ENCODE measurements at places on chromosomes 6 and 20.

- no peak for DNase-seq
These were observed 27.0 kb downstream of the SNAI1 start for GRCh38 chr20:50009521-50010454.

DNA sequence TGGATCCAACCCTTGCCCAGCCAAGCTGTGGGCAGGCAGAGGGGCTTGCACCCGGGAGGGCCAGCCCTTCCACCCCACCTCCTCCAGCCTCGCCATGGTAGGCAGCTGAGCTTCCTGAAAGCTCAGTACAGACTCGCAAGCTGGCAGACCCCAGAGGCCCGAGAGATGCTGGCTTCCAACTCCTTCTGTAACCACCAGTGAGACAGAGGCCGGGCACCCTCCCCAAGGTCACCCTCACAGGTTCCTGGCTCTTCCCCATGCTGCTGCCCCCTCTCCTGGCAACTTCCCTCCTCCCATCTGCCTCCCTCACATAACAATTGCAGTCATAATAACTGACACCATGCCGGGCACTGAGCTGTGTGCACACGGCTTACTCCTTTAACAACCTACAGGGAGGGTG lies 26.2 kb upstream of the NOL4L start:
- no peak for DNase-seq

DNA sequence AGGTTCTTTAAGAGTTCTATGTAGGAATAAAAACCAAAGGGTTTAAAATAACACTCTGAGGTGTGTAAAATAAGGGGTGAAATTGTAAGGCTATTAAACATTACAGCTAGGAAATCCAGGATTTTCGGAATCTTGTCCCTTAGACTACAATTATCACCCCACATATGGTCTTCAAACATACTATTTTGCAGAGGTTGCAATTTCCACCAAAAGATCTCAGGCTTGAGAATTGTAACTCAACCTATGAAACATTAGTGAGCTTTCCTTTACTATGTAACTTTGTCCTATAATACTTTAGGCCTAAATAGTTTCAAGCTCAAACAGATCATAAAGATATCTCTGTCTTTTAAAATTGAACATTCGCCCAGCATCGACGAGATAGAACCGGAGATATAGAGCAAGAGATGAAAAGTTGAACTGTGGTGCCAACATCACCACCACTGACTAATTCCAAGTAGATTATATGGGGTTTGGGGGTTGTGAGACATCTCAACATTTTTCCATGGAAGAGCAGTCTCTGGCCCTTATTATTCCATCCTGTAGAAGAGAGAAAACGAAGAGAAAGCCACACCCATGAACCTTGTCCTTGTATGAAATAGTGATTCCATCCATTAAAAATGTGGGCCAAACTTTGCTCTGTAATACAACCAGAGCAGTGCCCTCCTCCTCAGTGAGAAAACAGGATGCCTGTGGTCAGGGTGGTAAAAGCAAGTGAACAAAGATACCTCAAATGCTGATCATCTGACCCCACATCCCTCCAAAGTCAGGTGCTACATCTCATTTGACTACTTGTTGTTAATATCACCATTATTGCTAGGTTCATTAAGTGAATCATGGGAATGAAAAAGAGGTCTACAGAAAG lies 284.5 kb upstream of the GJE1 start:
- DNase-seq: no peak

GRCh38 chr6:72721346-72721745 lies 99.5 kb downstream of the KCNQ5 start:
- DNase-seq: no peak

GRCh38 chr6:82143041-82143481 lies 104.5 kb downstream of the IBTK start:
- no peak for DNase-seq

DNA sequence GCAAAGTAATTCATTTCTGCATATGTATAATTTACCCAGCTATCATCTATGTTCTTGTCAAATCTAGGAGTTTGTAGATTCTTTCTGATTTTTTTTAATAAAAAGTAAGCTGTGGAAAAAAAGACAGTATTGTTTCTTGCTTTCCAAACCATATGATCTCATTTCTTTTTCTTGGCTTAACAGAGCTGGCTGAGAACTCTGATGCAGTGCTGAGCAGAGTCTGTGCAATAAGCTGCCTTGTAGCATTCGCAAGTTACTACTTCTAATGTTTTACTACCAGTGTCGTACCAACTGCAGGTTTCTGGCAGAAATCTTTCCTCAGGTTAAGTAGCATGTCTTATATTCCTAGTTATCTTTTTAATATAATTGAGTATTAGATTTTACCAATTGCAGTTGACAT lies 15.6 kb downstream of the RRBP1 start:
- DNase-seq: no peak

DNA sequence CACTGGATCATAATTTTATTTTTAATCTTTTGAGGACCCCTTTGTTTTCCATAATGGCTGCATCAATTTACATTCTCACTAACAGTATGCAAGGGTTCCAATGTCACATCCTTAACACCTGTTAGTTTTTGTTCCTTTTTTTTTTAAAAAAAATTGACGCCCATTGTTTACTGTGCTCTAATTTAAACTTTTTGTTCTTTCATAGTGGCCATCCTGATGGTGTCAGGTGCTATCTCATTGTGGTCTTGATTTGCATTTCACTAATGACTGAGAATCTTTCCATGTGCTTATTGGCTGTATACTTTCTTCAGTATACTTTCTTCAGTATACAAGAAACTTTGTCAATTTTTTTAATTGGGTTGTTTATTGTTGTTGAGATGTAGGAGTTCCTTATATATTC lies 347.0 kb downstream of the RNGTT start:
- no peak for DNase-seq

DNA sequence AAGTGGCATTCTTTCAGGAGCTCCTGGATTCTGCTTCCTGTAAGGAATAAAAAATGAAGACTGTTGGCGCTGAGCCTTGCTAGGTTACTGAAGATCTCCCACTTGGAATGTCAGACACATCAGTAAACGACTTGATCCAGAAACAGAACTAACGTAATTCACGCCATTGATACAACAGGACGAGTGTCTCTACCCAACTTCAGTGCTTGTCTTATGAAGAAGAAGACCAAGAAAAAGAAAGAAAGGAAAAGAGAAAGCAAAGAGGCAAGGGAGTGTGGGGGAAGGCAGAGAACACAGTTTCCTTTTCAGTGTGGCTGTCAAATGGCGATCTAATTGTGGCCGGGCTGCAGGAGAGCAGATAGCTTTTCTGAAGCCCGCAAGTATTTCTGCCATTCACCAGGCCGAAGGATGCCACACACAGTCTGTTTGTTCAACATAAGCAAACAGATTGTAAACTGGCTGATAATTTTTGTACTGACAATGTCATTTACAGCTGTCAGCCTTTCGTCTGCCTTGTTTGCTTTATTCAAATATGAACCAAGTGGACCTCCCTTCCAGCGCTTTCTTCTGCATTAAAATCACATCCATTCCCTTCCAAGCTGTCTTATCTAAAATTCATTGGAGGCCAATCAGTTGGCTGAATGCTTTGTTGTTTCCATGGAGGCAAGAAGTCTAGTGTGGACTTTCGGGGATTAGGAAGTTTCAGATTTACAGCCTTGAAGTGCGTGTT lies 180.6 kb downstream of the FOXA2 start:
- no peak for DNase-seq

DNA sequence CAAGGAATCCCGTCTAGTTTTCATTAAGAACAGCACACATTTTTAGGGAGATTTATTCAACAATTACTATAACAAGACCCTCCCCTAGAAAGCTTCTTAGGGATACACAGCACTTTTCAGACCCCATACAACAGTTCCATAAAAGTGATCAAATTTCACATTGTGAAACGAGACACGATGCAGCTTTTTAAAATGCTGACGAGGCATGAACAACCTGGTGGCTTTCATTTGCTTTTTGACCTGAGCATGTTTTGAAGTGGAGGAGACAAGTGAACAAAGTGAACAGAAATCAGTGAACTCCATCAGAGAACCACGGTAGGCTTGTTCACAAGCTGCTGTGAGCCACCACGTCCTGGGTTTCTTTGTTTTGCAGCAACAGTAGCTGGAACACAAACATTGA lies 112.2 kb downstream of the PCSK2 start:
- DNase-seq: no peak

GRCh38 chr6:1436334-1437306 lies 47.2 kb downstream of the FOXF2 start:
- no peak for DNase-seq

GRCh38 chr6:3759646-3760232 lies 8.2 kb upstream of the PXDC1 start:
- no peak for DNase-seq

DNA sequence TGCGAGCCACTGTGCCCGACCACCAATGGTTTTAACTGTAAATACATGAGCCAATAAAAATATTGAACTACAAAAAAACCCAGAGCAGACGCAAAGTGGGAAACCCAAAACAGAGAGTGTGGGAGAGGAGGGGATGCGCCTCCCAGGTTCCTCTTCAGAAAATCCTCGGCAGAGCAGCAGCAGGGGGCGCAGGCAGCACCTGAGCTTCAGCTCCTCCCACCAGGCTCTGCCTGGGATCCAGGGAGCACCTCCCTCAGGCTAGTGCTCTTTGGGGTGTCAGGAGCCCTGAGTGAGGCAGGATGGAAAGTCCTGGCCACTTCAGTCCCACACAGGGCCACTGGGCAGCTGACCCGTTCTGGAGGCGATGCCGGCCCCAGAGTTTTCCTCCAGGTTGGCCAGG lies 536.9 kb upstream of the CDH4 start:
- no peak for DNase-seq

GRCh38 chr6:25715794-25716193 lies 38.7 kb upstream of the SLC17A4 start:
- no peak for DNase-seq

GRCh38 chr6:36968266-36968977 lies 13.9 kb downstream of the PI16 start:
- DNase-seq: no peak

- no peak for DNase-seq
These were observed 29.7 kb downstream of the ATXN1 start for GRCh38 chr6:16731478-16732051.

- no peak for DNase-seq
These were observed 47.6 kb downstream of the ZDHHC14 start for GRCh38 chr6:157428427-157429202.

GRCh38 chr6:13877051-13877450 lies 47.7 kb upstream of the RNF182 start:
- no peak for DNase-seq

DNA sequence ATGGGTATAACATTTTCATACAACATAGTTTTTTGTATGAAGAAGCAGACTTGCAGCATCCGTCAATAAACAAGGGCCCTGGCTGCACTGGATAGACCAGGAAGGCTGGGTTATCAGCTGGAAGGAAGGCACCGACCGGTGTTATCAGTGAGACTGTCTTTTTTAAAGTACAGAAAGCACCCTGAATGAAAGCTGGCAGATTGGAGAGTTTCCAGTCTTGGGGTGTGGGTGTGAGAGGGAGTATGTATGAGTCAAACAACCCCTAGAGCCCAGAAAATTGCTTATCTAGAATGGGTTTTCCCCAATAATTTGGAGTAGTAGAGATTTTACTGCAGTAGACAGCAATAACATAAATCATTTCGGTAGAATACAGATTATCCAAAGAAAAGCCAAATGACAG lies 42.4 kb downstream of the TXLNB start:
- no peak for DNase-seq

DNA sequence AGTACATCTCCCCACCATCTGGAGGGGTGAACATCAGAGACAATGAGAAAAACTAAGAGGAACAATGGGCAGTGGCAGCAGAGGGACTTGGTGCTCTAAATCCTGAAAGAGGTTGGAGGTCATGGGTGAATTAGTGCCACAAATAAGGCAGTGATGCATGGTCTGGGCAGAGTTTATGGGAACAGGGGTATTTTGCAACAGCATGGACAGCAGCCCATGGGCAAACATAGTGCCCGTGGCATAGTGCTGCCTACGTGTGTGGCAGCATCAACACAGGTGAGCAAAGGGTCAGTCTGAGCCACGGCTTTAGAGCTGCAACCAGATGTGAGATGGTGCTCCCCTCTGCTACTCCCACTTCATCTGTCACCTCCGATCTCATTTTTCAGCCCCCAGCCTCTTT lies 459.1 kb upstream of the CITED2 start:
- no peak for DNase-seq

- no peak for DNase-seq
These were observed 708.2 kb downstream of the PRKN start for GRCh38 chr6:162019349-162019748.

DNA sequence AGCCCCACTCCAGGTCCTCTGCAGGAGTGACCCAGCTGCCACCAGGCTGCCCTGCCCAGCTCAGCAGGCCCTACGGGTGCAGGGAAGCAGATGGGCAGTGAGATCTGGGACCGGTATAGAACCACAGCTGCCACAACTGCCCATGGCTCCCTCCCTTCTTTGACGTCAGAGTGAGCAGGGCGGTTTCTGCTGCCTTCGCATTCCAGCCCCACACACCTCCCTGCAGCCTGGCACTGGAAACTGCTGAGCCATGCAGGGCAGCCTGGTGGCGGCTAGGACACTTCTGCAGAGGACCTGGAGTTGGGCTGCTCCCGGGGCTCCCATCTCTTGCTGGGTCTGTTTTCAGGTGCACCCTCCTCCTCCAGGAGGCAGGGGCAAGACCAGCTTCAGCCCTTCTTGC lies 101.6 kb upstream of the CD93 start:
- no peak for DNase-seq

GRCh38 chr20:56469077-56469449 lies 636 bp downstream of the RTF2 start:
- no peak for DNase-seq

- no peak for DNase-seq
These were observed 398.4 kb upstream of the ID4 start for GRCh38 chr6:19438566-19439353.

- no peak for DNase-seq
These were observed 111.0 kb downstream of the SOBP start for GRCh38 chr6:107600936-107601335.

GRCh38 chr6:43495409-43495941 lies 14.7 kb downstream of the LRRC73 start:
- no peak for DNase-seq

DNA sequence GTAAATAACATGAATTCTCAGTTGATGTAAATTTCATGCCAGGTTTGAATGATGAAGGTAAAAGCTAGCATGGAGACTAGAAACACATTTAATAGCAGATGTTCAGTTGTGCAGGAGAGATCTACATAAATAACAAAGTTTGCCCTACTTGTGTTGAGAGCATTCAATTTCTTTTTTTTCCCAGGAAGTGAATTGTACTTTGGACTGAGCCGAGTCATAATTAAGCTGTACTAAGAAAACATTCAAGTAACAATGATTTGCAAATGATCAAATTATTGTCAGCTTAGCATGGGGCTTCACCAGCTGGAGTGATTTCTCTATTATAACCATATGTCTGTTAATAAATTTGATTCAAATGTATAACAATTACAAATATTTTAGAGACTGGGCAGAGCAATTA lies 893.5 kb upstream of the MAP3K7 start:
- no peak for DNase-seq

All from stimulated activated CD8-positive, alpha-beta memory T cell treated with anti-CD3 and anti-CD28 coated beads, Interleukin-4, amount 100 ng/mL, for 4 hours (primary cell).